ENCODE measurements at places on chromosomes 5 and 9.
A peak's percentile ranks its signal among the peaks of the same experiment; 100 is the strongest.

- no peak for DNase-seq
These were observed 72.5 kb upstream of the PCA3 start for GRCh38 chr9:76691517-76692313.

GRCh38 chr9:70589571-70590314, 175.3 kb upstream of the KLF9 start:
- no peak for DNase-seq

DNA sequence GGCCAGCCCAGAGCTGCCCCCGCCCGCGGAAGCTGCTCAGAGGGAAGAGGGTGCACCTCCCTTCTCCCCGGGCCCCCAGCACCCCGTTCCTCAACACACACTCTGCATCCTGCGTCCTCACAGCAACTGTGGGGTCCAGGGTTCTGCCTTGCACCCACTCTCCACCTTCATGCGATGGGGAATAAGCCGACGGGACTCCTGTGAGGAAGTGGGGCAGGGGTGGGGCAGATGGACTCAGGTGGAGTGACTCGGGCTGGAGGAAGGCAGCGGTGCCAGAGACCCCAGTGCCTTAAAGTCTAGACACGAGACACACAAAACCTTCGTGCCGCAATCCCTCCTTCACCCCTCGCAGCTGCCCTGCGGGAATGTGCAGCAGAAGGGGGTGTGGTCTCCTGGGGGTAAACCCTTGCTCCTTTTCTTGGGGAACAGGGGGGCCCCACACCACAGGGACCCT, 8.6 kb downstream of the BRD3 start:
- no peak for DNase-seq

GRCh38 chr5:83866181-83866580, 145.5 kb upstream of the HAPLN1 start:
- DNase-seq: no peak

- DNase-seq: no peak
These were observed 370.7 kb downstream of the MTRR start for GRCh38 chr5:8239646-8240045.

DNA sequence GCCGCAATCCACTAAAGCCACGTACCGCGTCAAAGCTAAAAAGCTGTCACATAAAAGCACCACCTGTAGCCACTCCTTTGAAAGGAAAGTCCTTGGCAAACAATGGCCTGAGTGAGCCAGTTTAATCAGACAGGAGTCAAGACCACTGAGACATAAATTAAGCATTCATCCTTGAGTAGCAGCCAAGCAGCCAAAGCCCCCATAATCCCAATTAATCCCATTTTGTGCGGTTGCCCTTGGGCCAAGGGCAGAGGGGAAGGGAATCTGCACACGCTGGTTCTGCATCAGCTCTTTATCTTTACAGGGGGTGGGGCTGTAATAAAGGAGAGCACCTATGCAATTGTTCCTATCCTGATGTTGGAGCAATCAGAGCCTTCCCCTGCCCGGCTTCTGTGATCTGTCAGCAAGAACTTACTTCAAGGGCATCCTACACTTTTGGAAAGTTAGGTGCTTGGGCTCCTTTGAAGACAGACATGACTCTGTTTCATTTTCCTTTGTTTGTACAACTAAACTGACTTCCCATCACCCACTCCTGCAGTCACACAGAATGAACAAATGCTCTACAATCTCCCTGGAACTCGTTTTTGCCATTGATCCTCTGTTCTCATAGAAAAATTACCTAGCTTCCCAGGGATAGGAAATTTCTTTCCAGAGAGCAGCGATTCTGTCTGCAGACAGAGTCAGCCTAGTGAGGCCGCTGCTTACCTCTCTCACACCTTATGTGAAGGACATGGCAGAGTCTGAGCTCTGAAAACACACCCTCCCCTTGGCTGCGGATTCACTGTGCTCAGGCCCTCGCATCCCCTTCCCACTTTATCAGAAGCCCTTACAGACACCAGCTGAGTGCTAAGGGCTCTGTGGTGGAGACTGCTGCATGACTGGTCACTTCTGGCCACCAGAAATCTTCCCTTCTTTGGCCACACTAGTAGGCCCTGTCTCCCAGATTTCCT, 116.2 kb upstream of the TBCA start:
- no peak for DNase-seq

- DNase-seq: peak; percentile 42
These were observed 35.9 kb downstream of the TGFBR1 start for GRCh38 chr9:99140685-99141314.

- no peak for DNase-seq
These were observed 210.6 kb downstream of the SEMA5A start for GRCh38 chr5:9335269-9335668.

DNA sequence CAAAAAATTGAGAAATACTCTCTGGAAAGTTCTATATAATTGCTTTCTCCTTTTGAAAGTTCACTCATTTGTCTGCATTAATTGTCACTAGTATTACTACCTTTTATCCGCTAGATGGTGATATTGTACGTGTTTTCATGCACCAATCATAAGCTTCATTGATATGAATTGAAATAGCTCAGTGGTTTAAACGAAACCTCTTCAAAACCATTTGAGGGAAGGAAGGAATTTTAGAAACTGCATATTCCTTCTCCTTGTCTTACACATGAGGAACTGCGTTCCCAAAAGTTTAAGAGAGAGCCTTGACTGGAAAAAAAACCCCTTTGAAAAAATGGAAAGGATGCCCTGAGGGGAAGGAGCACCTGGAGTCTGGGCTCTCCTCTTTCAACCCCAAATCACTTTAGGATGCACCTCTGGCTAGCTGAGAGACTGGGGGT, 98.6 kb downstream of the YTHDC2 start:
- no peak for DNase-seq

DNA sequence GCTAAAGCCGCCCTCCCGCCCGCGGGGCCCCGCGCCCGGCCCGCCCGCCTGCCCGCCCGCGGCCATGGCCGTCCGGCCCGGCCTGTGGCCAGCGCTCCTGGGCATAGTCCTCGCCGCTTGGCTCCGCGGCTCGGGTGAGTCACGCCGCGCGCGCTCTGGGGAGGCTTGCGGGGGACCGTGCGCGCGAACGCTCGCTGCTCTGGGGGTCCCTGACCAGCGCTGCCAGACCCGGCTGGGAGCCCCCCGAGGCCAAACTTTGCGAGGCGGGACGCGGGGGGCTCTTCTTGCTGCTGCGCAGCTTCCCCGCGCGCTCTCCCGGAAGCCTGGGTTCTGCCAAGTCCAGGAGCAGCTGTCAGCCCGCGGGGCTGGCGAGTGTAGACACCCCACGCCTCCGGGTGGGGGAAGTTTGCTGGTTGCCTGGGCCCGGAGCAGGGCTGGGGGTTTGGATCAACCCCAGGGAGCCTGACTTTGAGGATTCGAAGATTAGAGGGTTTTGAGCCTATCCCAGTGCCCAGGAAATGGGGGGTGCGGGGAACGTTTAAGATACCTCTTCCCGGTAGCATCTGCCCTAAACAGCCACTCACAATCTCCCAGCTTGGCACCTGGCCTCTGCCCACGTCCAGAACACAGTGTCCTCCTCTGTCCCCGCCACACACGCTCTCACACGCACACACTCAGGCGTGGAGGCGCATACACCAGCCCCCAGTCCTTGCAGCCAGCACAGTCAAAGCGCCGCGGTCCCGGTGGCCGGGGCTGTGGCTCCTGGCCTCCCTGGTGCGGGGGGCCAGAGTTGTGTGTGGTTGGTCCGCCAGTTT, 535 bp downstream of the UNC5A start:
- DNase-seq: no peak

GRCh38 chr5:68891718-68892117, 202.1 kb upstream of the SLC30A5 start:
- DNase-seq: no peak

DNA sequence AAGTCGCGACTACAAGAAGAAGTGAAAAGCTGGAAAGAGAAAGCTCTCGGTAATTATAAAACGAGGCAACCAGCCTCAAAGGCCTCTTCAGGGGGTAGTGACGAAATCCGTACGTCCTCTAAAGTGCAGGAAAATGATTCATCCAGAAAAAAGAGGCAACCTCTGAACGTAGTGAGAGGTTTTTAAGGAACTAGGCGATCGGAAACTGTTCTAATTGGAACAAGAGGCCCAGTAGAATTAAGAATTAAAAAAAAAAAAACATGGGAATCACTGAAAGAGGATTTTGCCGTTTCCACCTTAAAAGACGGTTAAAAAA, 1.0 kb downstream of the CSNK1A1 start:
- DNase-seq: no peak

DNA sequence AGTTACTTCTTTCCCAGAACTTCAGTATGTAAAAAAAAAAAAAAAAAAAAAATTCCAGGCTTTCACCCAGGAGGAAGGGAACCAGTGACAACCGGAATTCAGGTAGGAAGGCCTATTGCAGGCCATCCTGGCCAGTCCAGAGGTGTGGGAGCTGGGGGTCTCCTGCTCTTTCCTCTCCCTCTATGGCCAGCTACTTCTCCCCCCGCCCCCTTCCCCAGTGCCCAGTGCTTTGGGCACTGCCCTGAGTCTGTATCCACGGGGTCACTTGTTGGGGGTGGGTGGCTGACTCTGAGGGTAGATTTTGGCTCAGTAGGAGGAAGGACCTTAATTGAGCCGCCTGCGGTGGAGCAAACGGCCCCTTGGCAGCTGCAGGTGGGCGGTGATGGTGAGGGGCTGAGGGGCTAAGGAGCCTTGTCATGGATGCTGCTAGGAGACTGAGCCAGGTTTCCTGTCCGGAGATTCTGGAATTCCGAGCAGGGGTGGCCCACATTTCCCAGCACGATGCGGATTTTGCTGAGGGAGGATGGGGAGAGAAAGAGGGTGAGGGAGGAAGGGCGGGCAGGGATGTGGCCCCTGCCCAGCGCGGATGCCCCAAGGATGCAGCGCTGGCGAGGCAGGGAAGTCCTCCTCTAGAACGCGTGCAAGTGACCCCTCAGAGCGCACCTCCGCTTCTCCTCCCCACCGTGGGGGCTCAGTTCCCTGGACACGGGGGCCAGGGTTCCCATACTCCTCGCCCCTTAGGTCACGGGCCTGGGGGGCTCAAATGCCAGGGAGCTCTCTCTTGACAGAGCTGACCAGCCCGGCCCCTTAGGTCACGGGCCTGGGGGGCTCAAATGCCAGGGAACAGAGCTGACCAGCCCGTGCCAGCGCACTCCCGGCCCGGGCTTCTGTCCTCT, 1.2 kb upstream of the PHF2 start:
- no peak for DNase-seq

DNA sequence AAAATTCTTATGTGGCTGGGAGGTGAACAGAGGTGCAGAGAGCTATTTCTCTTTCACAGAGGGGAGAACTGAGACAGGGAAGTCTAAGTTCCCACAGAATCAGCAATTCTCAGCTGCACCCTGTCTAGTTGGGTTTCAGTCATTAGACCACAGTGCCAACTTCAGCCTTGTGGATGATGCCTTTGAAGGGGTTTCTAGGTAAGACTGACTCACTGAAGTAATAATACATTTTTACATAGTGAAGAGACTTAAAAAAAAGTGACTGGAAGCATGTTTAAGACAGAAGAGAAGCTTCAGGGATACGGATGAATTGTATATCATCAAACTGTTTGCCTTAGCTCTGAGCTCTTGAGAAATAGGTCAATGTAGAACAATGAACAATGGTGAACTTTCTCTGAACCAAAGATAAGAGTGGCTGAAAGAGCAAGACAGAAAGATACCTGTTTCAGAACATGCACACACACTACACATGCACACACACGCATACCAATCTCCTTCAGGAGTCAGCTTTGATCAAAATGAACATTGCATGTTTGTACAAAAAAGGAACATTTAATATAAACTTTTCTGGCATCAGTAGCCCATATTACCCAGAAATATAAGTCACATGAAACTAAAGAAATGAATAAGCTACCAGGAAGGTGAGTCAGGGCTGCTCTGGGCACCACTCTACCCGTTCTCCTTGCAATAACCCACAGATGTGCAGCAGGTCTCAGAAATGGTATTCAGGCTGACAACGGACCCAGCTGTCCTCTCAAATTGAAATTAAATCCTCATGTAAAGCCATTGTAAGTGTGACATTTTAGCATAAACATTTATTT, 12.6 kb upstream of the FYB1 start:
- peak; percentile 54 for DNase-seq

DNA sequence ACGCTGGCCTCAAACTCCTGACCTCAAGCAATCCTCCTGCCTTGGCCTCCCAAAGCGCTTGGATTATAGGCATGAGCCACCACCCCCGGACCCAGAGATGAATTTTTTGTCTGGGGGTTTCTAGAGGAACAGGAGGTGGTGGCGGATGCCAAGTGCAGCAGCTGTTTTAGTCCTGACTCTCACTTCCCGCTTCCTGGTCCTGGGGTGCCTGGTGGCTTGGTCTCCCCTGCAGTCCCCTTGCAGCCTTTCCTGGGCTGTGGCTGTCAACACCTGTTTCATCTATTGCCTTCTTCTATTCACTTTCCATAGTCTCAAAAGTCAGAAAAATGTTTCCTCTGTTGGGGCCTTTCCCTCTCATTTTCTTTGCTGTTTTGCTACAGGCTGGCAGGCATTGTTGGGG, 6.5 kb upstream of the NHP2 start:
- DNase-seq: no peak

- peak; percentile 96 for DNase-seq
These were observed at the start of gene UBAP2 for GRCh38 chr9:34048727-34049629. Gene UBAP2, minus strand, starts transcription at chr9:34048887. Its CDS starts 31,739 bp downstream, at chr9:34017148.

DNA sequence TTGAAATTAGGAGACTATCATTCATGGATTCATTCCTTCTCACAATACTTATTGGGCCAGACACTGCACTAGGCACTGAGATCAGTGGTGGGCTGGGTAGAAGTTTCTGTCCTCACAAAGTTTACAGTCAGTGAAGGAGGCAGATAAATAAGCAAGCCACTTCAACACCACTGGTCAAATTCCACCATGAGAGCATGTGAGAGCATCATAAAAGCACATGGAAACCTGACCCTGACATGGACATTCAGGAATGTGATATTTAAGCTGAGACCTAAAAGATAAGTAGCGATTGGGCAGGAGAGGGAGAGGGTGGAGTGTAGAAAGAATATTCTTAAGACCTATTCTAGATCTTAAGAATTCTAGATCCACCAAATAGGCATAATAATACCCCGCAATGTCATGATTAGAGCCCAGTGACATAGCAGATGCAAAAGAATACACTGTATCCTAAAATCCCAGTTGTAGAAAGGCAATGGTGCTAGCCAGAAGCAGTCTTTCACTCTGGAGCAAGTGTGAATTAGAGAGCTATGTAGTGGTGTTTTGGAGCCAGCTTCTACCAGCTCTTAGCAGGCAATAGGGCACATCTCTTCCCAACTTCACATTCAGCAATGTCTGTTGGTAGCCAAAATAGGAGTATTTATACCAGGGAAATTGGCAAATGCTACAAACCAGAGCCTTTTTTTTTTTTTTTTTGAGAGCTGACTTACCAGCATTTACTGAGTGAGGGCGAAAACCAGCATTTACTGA, 46.4 kb downstream of the SH3RF2 start:
- no peak for DNase-seq

DNA sequence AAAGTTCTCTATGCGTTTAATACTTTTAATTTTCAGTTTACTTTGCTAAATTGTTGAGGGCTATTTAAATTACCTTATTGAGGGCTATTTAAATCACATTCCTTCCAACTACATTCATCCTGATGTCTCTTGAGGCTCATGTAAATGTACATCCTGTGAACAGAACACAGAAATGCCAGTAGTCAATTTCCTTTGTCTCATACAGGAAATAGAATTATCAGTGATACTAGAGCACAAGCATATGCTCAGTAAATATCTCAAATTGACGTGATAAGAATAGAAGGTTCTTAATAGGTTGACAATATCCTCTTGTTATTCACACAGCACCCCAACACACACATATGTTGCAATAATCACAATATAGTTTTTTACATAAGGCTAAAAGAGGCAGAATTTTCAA, 449.0 kb downstream of the CYLC2 start:
- no peak for DNase-seq

- DNase-seq: peak; percentile 87
These were observed at the start of gene GEMIN5 for GRCh38 chr5:154937718-154938466. Gene GEMIN5, minus strand, starts transcription at chr5:154938211. Its CDS starts 78 bp downstream, at chr5:154938133.

GRCh38 chr5:56382896-56383295, 149.8 kb upstream of the ANKRD55 start:
- DNase-seq: no peak

All from activated naive CD4-positive, alpha-beta T cell treated with Interleukin-2 at 50 U/mL for 16 hours (primary cell).